ENCODE measurements at places on chromosomes 16 and 17. TPM values are rescaled to one million over a fixed set of nuclear protein-coding genes. Genes with fewer than 3 reads are reported as not detected.

Gene USP43
- not detected for total RNA-seq

Gene VWA3A
- total RNA-seq = 0.26 TPM

DNA sequence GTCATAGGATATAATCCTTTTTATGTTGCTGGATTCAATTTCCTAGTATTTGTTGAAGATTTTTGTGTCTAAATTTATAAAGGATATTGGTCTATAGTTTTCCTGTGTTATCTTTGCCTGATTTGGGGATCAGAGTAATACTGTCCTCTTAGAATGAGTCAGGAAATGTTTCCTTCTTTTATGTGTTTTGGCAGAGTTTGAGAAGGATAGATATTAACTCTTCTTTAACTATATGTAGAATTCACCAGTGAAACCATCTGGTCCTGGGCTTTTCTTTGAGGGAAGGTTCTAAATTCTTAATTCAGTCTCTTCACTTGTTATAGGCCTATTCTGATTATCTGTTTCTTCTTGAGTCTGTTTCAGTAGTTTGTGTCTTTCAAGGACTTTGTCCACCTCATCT lies 66.3 kb upstream of the NACA2 start:
- H3K4me1 ChIP-seq = no peaks in the 10 kb centered on the region
- H3K4me3 ChIP-seq = no peak overlapping the region
- H3K36me3 ChIP-seq = no peaks in the 10 kb centered on the region
- no peak for DNase-seq
- H3K27me3 ChIP-seq = peaks cover 5% of the 10 kb centered on the region
- H3K27ac ChIP-seq = no peak overlapping the region

DNA sequence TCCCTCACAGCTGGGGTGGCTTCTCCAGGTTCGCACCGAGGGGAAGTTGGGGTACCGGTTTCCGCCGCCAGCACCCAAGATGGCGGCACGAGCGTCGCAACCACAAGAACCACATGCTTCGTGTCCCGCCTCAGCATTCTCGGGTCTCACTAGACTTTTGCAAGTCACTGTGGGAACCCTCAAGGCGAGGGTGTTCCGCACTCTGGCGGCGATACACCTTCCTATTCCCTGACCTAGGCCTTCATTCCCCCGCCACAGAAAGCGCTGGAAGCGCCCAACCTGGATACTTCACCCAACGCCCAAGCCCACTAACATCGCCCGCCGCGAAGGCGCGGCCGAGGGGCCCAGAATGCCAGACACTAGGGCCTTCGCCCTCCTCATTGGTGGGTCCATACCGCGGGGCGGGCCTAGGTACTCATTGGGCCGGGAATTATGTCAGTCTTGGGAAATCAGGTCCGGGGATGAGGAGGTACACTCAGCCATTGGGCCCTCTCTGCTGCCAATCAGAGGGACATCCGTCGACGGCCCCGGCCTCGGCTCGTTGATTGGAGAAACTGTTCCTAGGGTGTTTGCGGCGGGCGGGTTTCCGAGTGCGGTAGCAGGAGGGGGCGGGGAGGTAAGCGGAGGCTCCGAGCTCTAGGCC lies at the start of gene NFE2L1:
NFE2L1 (plus strand) TSS at position 619 of the 643 bp plus-strand sequence. CDS start 2,760 bp downstream, outside the sequence.
- H3K4me3 ChIP-seq = peak within 1 kb of the TSS; percentile 83
- DNase-seq = peak; percentile 100
- H3K36me3 ChIP-seq = peaks cover 10% of the 10 kb centered on the region
- peaks cover 55% of the 10 kb centered on the region for H3K4me1 ChIP-seq
- peak within 1 kb of the TSS; percentile 97 for H3K27ac ChIP-seq

- H3K27ac ChIP-seq = peak overlapping the region; percentile 75
- H3K27me3 ChIP-seq = no peaks in the 10 kb centered on the region
- no peak for DNase-seq
- peaks cover 15% of the 10 kb centered on the region for H3K4me1 ChIP-seq
- H3K4me3 ChIP-seq = no peak overlapping the region
Measured at GRCh38 chr16:48612611-48613010, 2.6 kb upstream of the N4BP1 start.

Gene ZG16B
- total RNA-seq = not detected

DNA sequence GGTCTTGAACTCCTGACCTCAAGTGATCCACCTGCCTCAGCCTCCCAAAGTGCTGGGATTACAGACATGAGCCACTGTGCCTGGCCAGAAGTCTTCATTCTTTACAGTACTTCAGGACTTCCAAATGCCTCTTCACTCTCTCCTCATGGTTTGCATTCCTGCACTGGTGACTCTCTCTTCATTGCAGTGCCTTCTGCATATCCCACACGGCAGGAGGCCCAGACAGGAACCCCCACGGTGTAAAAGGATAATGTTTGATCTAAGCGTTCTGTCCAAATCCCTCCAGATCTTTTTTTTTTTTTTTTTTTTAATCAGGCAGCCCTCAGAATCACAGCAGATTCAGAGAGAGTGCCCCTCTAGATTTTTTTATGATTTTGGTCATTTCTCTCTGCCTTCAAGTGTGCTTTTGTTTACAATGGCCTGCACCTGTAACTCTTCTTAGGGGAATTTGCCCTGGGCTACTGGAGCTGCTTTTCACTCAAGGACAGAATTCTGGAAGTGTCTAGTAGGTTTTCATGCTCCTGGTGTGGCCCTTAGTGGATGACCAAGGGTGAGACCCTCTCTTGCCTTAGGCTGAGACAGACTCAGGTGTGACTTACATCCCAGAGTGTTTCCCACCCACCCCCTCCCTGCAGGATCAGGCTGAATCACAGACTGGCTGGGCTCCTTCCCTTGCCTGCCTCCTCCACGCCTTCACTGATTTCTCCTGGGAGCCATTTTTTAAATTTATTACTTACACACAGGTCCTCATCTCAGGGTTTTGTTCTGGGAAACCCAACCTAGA lies 19.8 kb upstream of the NF1 start:
- DNase-seq = no peak
- H3K4me3 ChIP-seq = no peak overlapping the region
- H3K4me1 ChIP-seq = no peaks in the 10 kb centered on the region
- no peaks in the 10 kb centered on the region for H3K36me3 ChIP-seq

Gene CCL7
- total RNA-seq = not detected

- no peak overlapping the region for H3K4me3 ChIP-seq
- peaks cover 47% of the 10 kb centered on the region for H3K4me1 ChIP-seq
- H3K36me3 ChIP-seq = peaks cover 27% of the 10 kb centered on the region
Measured at GRCh38 chr17:27554152-27554551, 76.8 kb upstream of the LGALS9 start.

Gene TNK1
- 3.0 TPM for total RNA-seq

- peak; percentile 46 for DNase-seq
- no peaks in the 10 kb centered on the region for H3K4me1 ChIP-seq
- H3K27me3 ChIP-seq = no peaks in the 10 kb centered on the region
- no peaks in the 10 kb centered on the region for H3K36me3 ChIP-seq
- H3K27ac ChIP-seq = no peak overlapping the region
Measured at GRCh38 chr17:2949469-2950044, 113.8 kb downstream of the OR1D5 start.

Gene ABCA3
- total RNA-seq = 12.5 TPM

DNA sequence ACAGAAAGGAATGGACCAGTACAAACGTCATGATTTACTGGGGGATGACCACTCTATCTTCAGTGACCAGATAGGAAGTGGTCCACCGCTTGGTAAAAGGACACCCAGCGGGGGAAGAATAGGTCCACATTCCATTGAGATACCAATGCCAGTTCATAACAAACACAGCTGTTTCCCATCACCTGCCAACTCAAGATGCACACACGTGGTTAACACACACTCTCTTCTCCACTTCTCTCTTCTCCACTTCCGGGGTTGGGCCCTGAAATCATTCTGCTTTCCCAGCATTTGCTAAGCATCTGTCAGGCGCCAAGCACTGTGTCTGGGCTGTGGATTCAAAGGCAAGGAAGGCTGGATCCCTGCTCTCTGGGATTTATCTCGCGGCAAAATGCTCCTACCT lies 175.5 kb downstream of the SLC39A11 start:
- no peak for DNase-seq
- no peaks in the 10 kb centered on the region for H3K36me3 ChIP-seq
- H3K4me3 ChIP-seq = no peak overlapping the region

DNA sequence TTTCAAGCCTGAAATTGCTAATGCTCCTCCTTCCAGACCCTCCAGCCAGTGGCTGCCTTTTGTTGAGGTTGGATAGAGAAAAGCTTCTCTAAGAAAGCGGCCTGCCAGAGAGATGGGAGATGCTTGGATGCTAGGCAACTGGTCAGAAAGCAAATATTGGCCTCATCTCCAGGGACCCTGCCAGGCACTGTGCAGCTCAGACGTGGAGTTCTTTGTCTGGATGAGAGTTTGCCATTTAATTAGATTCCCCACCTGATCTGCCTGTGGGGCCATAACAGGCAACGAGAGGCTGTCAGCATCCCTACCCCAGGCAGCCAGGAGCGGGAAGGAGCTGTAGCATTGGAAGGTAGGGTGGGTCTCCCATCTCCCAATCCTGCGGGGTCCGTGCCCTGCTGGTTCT lies 52.7 kb downstream of the ASIC2 start:
- DNase-seq = no peak
- H3K27me3 ChIP-seq = peaks cover 28% of the 10 kb centered on the region
- peaks cover 3% of the 10 kb centered on the region for H3K4me1 ChIP-seq
- no peak overlapping the region for H3K4me3 ChIP-seq
- no peak overlapping the region for H3K27ac ChIP-seq

Gene TBC1D3E
- total RNA-seq = not detected

Gene CD300E
- total RNA-seq = 0.25 TPM

- H3K36me3 ChIP-seq = no peaks in the 10 kb centered on the region
- no peaks in the 10 kb centered on the region for H3K4me1 ChIP-seq
- H3K27me3 ChIP-seq = no peaks in the 10 kb centered on the region
- H3K27ac ChIP-seq = no peak overlapping the region
- no peak for DNase-seq
Measured at GRCh38 chr17:43312011-43312410, 78.2 kb upstream of the RNU2-1 start.

DNA sequence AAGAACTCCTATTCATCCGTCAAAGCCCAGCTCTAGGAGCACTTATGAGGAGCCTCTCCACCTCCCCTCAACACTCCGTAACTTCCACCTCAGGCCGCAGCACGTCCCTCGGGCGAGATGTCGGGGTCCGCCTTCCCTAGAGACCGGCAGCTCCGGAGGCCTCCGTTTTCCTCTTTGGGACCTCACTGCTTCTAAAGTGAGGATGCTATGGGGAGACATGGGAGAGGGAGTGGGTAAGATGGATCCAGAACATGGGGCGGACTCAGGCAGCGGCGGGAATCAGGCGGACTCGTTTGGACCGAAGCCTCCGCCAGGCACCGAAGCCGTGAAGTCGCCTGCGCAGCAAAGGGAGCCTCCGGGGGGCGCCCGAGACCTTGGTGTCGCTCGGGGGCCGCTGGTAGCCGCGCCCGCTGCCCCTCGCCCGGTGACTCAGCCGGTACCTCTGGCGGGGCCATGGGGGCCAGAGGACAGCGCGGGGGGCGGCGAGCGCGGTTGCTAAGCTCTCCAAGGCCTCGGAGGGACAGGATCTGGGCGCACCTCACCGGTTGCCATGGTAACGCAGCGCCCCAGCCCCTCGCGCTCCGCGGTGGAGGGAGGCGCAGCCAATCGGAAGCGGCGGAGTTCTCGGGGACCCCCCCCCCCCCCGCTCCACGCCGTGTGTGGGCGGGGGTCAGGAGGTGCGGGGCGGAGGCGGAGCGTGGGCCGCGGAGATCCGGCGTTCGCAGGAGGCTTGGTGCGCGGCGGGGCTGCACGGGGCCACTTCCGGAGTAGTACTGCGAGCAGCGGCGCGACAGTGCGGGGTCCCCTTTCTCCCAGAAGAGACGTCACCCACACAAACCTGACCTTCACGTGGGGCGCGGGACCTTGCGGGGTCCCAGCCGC lies 1.3 kb upstream of the HIC1 start:
- peak overlapping the region; percentile 72 for H3K4me3 ChIP-seq
- peak overlapping the region; percentile 97 for H3K27ac ChIP-seq
- H3K27me3 ChIP-seq = peaks cover 43% of the 10 kb centered on the region

Gene RAI1
- total RNA-seq = 15.8 TPM

All from heart right ventricle (tissue), 16 donors.